ENCODE measurements at places on chromosomes 16 and 17. TPM values are rescaled to one million over a fixed set of nuclear protein-coding genes. Genes with fewer than 3 reads are reported as not detected.

DNA sequence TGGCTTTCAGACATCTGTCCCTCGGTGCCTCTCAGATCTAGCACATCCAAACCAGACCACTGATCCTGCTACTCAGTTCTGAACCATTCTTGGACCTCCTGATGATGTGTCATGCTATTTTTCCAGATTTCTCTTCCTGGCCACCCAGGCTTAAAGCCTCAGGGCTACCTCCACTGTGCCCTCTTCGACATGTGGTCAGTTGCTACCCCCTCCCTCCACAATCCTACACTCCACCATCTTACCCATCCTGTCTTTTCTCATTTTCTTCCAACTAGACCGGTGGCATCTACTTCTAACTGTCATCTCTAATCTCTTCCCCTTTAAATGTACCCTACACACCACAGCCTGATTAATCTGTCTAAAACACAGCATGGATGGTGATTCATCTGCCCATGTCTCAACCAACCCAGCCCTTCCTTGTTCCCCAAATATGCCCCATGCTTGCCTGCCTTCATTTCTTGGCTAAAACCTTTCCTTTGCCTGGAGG is 478.6 kb downstream of the SLC39A11 start:
- H3K27ac ChIP-seq, result no peak overlapping the region
- no peaks in the 10 kb centered on the region for H3K4me1 ChIP-seq
- no peak for DNase-seq
- no peaks in the 10 kb centered on the region for H3K36me3 ChIP-seq

GRCh38 chr16:86781046-86781445 is 202.7 kb downstream of the FOXL1 start:
- H3K27ac ChIP-seq, result no peak overlapping the region
- H3K27me3 ChIP-seq, result peaks cover 12% of the 10 kb centered on the region
- no peaks in the 10 kb centered on the region for H3K4me1 ChIP-seq
- no peaks in the 10 kb centered on the region for H3K36me3 ChIP-seq
- H3K4me3 ChIP-seq, result no peak overlapping the region

DNA sequence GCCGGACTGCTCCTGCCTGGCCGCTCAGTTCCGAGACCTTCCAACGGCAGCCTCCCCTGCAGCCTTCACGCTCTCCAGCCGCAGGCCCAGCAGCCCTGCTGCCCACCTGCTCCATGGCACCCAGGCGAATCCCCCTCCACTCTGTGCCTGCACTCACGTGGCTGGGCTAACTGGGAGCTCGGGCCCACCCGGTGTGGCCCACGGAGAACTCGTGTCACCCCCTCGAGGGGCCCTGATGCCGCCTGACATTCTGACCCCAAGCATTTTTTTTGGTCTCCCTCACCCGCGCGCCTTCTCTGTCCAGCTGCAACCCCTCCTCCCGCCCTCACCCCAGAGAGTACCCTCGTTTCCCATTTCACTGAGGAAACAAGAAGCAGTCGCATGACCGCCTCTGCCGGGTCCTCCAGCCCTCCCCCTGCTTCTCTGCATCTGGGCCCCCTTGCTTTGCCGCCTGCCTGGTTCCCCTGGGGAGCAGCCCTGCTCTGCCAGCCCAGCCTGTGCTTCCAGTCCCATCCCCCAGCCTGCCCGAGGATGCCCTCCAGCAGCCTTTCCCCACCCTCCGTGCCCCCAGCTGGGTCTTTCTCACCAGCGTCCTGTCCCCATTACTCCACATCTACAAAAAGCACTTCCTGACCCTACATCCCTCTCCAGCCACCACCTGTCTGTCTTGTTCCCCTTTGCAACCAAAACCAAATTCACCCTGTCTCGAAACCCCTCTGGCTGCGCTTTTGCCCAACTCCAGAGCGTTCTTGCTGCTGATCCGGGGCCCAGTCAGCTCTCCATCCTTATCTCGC is 146.4 kb upstream of the CHMP6 start:
- H3K36me3 ChIP-seq, result peaks cover 18% of the 10 kb centered on the region
- no peaks in the 10 kb centered on the region for H3K27me3 ChIP-seq
- H3K4me1 ChIP-seq, result no peaks in the 10 kb centered on the region
- no peak overlapping the region for H3K27ac ChIP-seq

- no peaks in the 10 kb centered on the region for H3K36me3 ChIP-seq
- H3K4me1 ChIP-seq, result peaks cover 41% of the 10 kb centered on the region
- H3K4me3 ChIP-seq, result peak overlapping the region; percentile 92
- peak; percentile 77 for DNase-seq
Observed at GRCh38 chr16:22373662-22374310, 633 bp downstream of the CDR2 start.

CTF1 gene
- 9.3 TPM for total RNA-seq

DNA sequence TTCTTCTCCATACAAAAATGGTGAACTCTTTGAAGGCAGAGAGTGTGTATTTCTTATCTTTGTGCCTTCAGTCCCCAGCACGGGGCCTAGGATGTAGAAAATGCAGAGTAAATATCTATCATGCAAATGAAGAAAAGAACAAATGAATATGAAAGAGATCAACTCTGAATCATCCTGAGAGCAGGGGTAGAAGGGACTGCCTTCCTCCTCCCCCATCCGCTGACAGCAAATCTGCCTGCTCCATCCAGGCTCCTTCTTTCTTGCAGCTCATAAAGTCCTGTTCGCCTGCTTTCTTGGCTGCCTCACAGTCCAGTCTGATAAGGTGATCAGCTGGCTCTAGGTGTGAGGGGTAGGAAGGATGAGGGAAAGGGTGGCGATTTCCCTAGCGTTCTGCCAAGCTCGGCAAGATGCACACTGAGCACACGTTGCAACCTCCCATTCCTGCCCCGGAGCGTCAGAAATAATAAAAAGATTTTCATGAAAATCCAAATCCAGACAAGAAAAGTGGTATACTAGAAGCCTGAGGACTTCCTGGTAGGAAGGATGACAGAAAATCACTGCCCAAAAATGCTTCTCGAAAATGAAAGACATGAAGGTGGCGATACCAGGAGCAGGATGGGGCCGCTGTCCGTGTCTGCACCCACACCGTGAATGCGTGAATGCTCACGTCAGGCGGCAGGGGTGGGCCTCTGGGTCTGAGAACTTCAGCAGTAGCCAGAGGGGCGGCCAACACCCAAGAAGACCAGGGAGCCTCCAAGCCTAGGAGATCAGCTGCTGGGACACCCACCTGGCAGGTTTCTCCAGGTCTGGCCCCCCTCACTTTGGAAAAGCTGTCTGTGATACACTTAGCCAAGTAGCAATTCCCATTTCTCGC is 67.1 kb downstream of the VPS53 start:
- no peaks in the 10 kb centered on the region for H3K4me1 ChIP-seq
- peaks cover 49% of the 10 kb centered on the region for H3K36me3 ChIP-seq
- no peak overlapping the region for H3K27ac ChIP-seq
- no peaks in the 10 kb centered on the region for H3K27me3 ChIP-seq

XAF1 gene
- total RNA-seq, result 89.0 TPM

C1QTNF8 gene
- not detected for total RNA-seq

RAB26 gene
- 0.67 TPM for total RNA-seq

- H3K36me3 ChIP-seq, result peaks cover 5% of the 10 kb centered on the region
- peak overlapping the region; percentile 92 for H3K27ac ChIP-seq
- peaks cover 40% of the 10 kb centered on the region for H3K4me1 ChIP-seq
- H3K27me3 ChIP-seq, result no peaks in the 10 kb centered on the region
- peak; percentile 90 for DNase-seq
- peak overlapping the region; percentile 81 for H3K4me3 ChIP-seq
Observed at GRCh38 chr17:1629504-1630310, 1.1 kb upstream of the SLC43A2 start.

GRCh38 chr17:20982589-20983358 is 60.0 kb downstream of the USP22 start:
- H3K27me3 ChIP-seq, result no peaks in the 10 kb centered on the region
- H3K4me1 ChIP-seq, result no peaks in the 10 kb centered on the region
- no peak for DNase-seq
- H3K36me3 ChIP-seq, result no peaks in the 10 kb centered on the region
- no peak overlapping the region for H3K27ac ChIP-seq
- H3K4me3 ChIP-seq, result no peak overlapping the region

TMC7 gene
- 5.0 TPM for total RNA-seq

DNA sequence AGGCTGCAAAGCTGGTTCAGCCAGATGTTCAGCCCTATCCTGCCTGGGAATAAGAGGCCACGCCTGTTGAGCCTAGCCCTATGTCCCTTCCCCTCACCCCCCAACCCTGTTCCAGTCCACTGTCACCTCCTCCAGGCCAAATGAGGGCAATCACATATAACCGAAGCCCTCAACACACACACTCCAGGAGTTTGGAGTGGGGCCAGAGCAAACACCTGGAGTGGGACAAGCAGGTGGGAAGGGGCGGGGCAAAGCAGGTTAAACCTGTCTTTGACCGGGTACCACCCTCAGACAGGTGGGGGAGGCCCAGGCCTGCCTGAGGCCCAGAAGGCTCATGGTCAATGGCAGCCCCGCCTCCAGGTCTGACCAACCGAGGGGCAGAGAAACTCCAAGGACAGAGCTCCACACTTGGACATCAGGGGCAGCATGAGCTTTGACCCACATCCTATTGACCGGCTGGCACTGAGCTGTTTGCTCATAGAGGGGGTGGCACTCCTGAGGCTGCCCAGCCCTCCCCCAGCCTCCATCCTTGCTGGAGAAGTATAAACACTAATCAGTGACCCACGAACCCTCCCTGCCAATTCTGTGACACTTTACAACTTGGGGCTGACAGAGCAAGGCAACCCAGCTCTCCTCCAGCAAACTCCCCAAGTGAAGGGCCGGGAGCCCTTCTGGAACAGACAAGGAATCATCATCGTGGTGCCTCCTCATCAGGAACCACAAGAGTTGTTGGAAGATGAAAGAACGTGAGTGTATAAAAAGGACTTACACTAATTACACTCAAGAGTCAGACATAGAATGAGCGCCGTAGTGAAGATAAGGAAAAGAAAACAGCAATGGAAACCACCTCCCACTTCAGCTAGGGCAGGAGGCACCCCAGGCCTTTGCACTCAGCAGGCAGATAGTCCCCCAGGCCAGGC is 1.5 kb downstream of the ESRP2 start:
- H3K27ac ChIP-seq, result peak overlapping the region; percentile 93
- peaks cover 23% of the 10 kb centered on the region for H3K4me1 ChIP-seq
- no peaks in the 10 kb centered on the region for H3K27me3 ChIP-seq
- peak overlapping the region; percentile 71 for H3K4me3 ChIP-seq

SAMD14 gene
- total RNA-seq, result 21.5 TPM

ACSM5 gene
- total RNA-seq, result 4.5 TPM

DNA sequence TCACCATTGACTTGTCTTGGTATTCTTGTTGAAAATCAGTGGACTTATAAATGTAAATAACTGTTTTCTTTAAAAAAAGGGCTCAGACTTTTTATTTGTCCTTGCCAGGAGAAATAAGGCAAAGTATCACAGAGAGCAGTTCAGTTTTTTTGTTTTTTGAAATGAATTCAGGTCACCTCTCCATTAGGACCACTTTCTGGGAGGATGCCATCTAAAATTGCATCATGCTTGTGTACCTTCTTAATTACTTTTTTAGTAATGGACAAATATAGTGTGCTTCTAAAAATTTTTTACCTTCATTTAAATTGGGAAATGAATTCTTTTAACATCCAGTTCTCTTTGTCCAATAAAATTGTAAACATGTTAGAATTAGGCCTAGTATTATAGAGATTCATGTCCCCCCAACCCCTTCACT is 210.0 kb downstream of the BCAS3 start:
- DNase-seq, result no peak
- peak overlapping the region; percentile 23 for H3K4me3 ChIP-seq
- H3K27me3 ChIP-seq, result no peaks in the 10 kb centered on the region
- H3K36me3 ChIP-seq, result no peaks in the 10 kb centered on the region
- H3K4me1 ChIP-seq, result no peaks in the 10 kb centered on the region

GRCh38 chr17:47301161-47301560 is 22.6 kb upstream of the EFCAB13 start:
- no peaks in the 10 kb centered on the region for H3K36me3 ChIP-seq
- H3K27me3 ChIP-seq, result no peaks in the 10 kb centered on the region
- peaks cover 10% of the 10 kb centered on the region for H3K4me1 ChIP-seq
- no peak overlapping the region for H3K4me3 ChIP-seq
